ENCODE measurements at places on chromosomes 2 and 18. TPM values are rescaled to one million over a fixed set of nuclear protein-coding genes. Genes with fewer than 3 reads are reported as not detected.

AMER3 gene
- 7.0 TPM for total RNA-seq

GRCh38 chr2:217826520-217826919 is 176.3 kb downstream of the TNS1 start:
- peaks cover 4% of the 10 kb centered on the region for H3K27me3 ChIP-seq
- no peak for DNase-seq
- peak overlapping the region; percentile 56 for H3K27ac ChIP-seq
- H3K36me3 ChIP-seq: no peaks in the 10 kb centered on the region
- peaks cover 5% of the 10 kb centered on the region for H3K4me1 ChIP-seq
- H3K4me3 ChIP-seq: no peak overlapping the region

GREB1 gene
- 78.8 TPM for total RNA-seq

GRCh38 chr2:159000072-159000471 is 31.6 kb downstream of the TANC1 start:
- H3K27ac ChIP-seq: no peak overlapping the region
- peaks cover 17% of the 10 kb centered on the region for H3K36me3 ChIP-seq
- H3K4me3 ChIP-seq: no peak overlapping the region
- no peaks in the 10 kb centered on the region for H3K27me3 ChIP-seq

GRCh38 chr2:229111744-229112143 is 159.3 kb downstream of the PID1 start:
- no peak overlapping the region for H3K27ac ChIP-seq
- no peaks in the 10 kb centered on the region for H3K36me3 ChIP-seq
- H3K4me1 ChIP-seq: no peaks in the 10 kb centered on the region
- H3K27me3 ChIP-seq: peaks cover 4% of the 10 kb centered on the region
- DNase-seq: no peak

KCNK3 gene
- 1.2 TPM for total RNA-seq

TMEM247 gene
- not detected for total RNA-seq

DNA sequence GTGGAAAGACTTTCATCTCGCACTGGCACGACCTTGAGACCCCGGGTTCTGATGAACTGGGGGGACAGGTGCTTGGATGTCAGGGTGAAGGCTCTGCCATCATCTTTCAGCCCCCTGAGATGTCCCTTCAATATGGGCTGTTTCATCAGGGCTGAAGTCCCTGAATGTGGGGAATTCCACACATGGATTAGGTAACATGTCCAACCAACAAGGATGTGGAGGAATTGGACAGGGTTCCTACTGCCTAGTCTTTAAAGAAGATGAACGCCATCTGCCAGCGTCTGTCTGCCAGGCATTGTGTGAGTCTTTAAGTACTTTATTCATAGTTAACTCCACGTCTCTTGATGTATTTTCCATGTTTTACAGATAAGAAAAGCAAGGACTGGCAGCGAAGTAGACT is 5.9 kb upstream of the GRHL1 start:
- no peaks in the 10 kb centered on the region for H3K36me3 ChIP-seq
- no peak overlapping the region for H3K4me3 ChIP-seq
- peaks cover 26% of the 10 kb centered on the region for H3K27me3 ChIP-seq
- H3K27ac ChIP-seq: no peak overlapping the region
- H3K4me1 ChIP-seq: peaks cover 15% of the 10 kb centered on the region

DNA sequence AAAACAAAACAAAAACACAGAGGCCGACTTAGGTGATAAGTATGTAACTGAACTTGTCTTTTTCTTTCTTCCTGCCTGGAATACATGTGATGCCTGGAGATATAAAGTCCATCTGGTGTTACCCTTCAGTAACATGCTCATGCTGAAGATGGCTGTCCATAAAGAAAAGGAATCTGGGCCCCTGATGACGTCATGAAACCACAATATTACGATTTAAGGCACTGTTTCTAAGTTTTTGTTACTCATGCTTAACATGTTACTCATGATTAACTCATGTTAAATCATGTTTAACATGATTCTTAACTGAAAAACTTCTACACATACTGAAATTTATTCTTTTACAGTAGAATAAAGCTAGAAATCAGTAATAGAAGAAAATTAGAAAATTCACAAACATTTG is 49.0 kb downstream of the STRADB start:
- no peak overlapping the region for H3K27ac ChIP-seq
- DNase-seq: no peak
- H3K36me3 ChIP-seq: peaks cover 5% of the 10 kb centered on the region
- H3K4me1 ChIP-seq: no peaks in the 10 kb centered on the region
- no peak overlapping the region for H3K4me3 ChIP-seq

DNA sequence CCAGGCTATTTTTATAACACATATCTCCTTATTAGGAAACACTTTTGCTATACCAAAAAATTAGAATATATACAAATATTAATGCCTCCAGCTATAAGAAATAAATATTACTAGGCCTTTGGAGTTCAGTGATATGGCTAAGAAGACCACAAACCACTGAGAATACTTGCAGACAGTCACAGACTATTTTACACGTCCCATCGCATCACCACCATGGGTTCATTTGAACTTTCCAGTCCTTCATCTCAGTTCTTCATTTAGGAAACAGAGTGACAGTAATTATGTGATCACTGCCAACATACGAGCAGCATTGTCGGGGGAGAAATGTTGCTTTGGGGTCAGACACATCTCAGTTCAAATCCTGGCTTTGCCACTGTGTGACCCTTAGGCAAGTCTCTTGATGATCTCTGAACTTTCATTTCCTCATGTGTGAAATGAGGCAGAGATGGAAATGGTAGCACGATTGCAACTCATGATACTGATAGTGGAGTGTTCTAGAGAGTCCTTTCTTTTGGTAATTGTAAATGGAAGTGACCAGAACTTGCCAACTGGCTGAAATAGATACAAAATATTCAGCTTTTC is 138.9 kb upstream of the NRP2 start:
- no peak for DNase-seq
- H3K4me3 ChIP-seq: no peak overlapping the region
- no peaks in the 10 kb centered on the region for H3K36me3 ChIP-seq
- H3K4me1 ChIP-seq: peaks cover 10% of the 10 kb centered on the region
- no peaks in the 10 kb centered on the region for H3K27me3 ChIP-seq
- no peak overlapping the region for H3K27ac ChIP-seq

PMAIP1 gene
- total RNA-seq: 4.6 TPM

- H3K36me3 ChIP-seq: no peaks in the 10 kb centered on the region
- H3K4me1 ChIP-seq: no peaks in the 10 kb centered on the region
- H3K27me3 ChIP-seq: peaks cover 29% of the 10 kb centered on the region
- no peak overlapping the region for H3K4me3 ChIP-seq
- no peak for DNase-seq
Measured at GRCh38 chr2:121255358-121255757, 29.6 kb downstream of the TFCP2L1 start.

DNA sequence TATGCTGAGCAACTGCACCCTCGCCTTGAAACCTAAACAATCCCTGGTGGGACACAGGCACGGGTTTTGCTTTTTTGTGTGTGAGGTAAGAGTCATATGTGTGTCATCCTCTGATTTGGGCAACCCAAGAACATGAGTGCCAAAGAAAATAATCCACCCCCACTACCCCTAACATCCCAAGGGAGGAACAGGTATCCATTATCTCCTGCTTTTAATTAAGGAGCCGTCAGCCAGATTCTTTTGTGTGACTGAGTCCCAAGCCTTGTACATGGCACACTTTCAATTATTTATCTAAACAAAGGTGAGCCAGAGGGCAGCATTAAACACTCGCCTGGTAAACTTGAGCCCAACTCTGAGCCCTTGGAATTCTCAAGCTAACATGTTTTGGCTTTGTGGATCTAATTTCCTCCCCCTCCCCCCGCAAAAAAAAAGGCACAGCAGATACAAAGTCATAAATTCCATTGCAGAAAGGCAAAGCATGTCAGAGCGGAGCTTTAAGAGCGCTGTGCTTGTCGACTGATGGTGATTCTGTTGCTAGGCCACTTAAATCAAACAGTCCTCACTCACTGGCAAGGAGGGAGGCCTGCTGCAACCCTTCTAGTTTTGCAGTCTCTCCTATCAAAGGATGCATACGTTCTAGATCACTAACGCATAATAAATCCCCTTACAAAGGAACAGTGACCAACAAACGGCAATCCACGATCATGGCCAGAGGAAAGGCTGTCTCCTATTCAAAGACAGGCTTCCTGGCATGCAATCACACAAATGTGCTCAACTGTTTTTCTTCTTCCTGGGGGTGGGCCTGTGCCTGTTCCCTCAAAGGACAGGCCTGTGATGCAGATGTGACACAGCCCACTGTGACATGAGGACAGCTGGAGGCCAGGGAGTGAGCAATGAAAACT is 143.5 kb upstream of the LMAN1 start:
- peak overlapping the region; percentile 47 for H3K27ac ChIP-seq
- no peak overlapping the region for H3K4me3 ChIP-seq

- no peak for DNase-seq
- no peaks in the 10 kb centered on the region for H3K27me3 ChIP-seq
- no peaks in the 10 kb centered on the region for H3K4me1 ChIP-seq
- no peaks in the 10 kb centered on the region for H3K36me3 ChIP-seq
Measured at GRCh38 chr2:44649381-44649780, 287.6 kb downstream of the CAMKMT start.

SMYD1 gene
- total RNA-seq: not detected

TSPYL6 gene
- not detected for total RNA-seq

- H3K27ac ChIP-seq: no peak overlapping the region
- H3K4me1 ChIP-seq: peaks cover 9% of the 10 kb centered on the region
- no peaks in the 10 kb centered on the region for H3K36me3 ChIP-seq
- DNase-seq: no peak
- H3K4me3 ChIP-seq: no peak overlapping the region
Measured at GRCh38 chr2:45895241-45895861, 243.9 kb downstream of the PRKCE start.

GRCh38 chr18:61290616-61291015 is 42.6 kb upstream of the CDH20 start:
- DNase-seq: no peak
- H3K27ac ChIP-seq: no peak overlapping the region
- no peak overlapping the region for H3K4me3 ChIP-seq
- H3K4me1 ChIP-seq: no peaks in the 10 kb centered on the region
- H3K27me3 ChIP-seq: no peaks in the 10 kb centered on the region

- H3K27me3 ChIP-seq: no peaks in the 10 kb centered on the region
- peaks cover 23% of the 10 kb centered on the region for H3K4me1 ChIP-seq
- DNase-seq: no peak
- H3K36me3 ChIP-seq: peaks cover 22% of the 10 kb centered on the region
- peak overlapping the region; percentile 9 for H3K27ac ChIP-seq
Measured at GRCh38 chr2:179180242-179180641, 84.4 kb downstream of the SESTD1 start.

GRHL1 gene
- 14.4 TPM for total RNA-seq

DNA sequence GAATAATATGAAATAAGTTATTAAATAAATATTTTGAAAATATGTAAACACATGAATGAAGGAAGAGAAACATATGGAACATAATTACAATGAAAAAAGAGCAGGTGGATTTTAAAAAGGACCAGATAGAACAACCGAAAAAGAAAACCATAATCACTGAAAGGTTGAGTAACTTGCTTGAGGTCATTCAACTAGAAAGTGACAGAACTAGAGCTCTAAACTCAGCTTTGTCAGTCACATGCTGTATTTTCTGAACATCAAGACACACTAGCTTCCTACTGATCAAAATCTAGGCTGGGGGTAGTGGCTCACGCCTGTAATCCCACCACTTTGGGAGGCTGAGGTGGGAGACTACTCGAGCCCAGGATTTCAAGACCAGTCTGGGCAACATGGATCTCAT is 30.0 kb upstream of the ITGAV start:
- no peak for DNase-seq
- H3K4me3 ChIP-seq: no peak overlapping the region
- H3K36me3 ChIP-seq: peaks cover 5% of the 10 kb centered on the region

DES gene
- total RNA-seq: not detected

VIL1 gene
- total RNA-seq: 305 TPM

GRCh38 chr18:47215554-47216138 is 35.8 kb downstream of the SKOR2 start:
- H3K4me3 ChIP-seq: no peak overlapping the region
- H3K36me3 ChIP-seq: no peaks in the 10 kb centered on the region
- DNase-seq: peak; percentile 19
- no peaks in the 10 kb centered on the region for H3K4me1 ChIP-seq
- H3K27me3 ChIP-seq: peaks cover 45% of the 10 kb centered on the region

DNA sequence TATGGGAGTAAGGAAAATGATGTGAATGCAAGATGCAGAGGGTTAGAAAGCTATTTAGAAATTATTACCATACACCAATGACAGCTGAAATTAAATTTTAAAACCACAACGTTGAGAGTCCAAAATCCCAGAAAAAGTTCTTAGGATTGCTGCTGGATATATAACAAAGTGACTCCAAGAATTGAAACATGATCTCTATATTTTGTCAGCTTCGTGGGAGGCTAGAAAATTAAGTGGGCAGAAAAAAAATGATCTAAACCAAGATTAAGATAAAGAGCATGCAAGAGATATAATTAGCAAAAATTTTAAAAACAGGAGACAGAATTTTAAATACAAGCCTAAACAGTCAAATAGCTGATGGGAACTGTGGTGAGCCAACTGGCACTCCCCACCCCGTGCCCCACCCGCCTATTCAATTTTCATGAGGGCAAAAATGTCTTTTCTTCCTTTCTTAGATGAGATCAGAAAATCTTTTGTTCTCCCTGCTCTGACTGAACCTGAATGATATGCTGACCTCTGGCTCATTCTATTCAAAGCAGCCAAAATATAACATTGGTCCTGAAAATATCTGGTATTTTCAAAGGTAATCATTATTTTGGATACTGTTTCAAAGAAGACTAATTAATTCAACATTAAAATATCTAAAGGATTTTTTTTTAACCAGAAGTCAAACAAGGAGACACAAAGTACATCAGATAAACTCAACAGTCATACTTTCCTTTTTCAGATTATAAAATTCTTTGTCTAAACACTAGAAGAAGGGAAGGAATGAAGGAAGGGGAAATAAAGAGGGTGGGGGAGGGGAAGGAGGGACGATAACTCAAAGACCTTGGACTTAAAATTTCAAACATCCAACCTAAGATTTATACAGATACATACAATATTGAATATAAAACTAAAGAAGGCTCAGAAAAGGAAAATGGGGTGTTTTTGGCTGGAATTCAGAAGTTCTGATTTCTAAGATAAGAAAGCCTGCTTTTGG is 12.2 kb downstream of the KANSL3 start:
- H3K36me3 ChIP-seq: peaks cover 8% of the 10 kb centered on the region
- H3K4me3 ChIP-seq: no peak overlapping the region
- H3K27ac ChIP-seq: no peak overlapping the region
- DNase-seq: no peak

LOXHD1 gene
- 0.33 TPM for total RNA-seq

INHBB gene
- 0.16 TPM for total RNA-seq

GRCh38 chr2:193743089-193743488 is 1548.4 kb upstream of the TMEFF2 start:
- H3K4me1 ChIP-seq: no peaks in the 10 kb centered on the region
- peaks cover 3% of the 10 kb centered on the region for H3K36me3 ChIP-seq
- no peak overlapping the region for H3K27ac ChIP-seq
- no peaks in the 10 kb centered on the region for H3K27me3 ChIP-seq

- no peaks in the 10 kb centered on the region for H3K27me3 ChIP-seq
- H3K4me3 ChIP-seq: no peak overlapping the region
Measured at GRCh38 chr2:197480165-197481036, 19.2 kb downstream of the HSPD1 start.

DNA sequence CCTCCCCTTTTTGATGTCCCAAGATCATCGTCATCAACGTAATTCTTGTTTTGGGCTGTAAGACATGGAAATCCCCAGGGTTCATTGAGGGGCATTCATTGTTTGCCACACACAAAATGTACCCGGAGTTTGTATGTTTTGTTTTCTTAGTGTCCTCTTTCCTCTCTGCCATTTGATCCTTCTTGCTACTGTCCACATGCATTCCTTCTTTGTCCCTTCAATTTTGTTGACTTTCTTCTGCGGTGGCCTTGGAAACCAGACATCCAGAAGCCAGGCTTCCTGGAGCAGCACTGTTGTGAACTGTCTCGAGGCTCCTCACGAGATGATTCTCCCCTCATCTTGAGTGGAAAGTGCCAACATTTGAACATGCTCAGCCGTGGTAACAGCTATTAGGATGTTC is 24.8 kb downstream of the IGFBP2 start:
- peaks cover 14% of the 10 kb centered on the region for H3K36me3 ChIP-seq
- H3K27me3 ChIP-seq: no peaks in the 10 kb centered on the region
- H3K4me1 ChIP-seq: peaks cover 24% of the 10 kb centered on the region
- no peak overlapping the region for H3K27ac ChIP-seq
- H3K4me3 ChIP-seq: no peak overlapping the region
- no peak for DNase-seq
